Aorta (tissue), 5 donors: ENCODE measurements at places on chromosomes 11 and 22.

DNA sequence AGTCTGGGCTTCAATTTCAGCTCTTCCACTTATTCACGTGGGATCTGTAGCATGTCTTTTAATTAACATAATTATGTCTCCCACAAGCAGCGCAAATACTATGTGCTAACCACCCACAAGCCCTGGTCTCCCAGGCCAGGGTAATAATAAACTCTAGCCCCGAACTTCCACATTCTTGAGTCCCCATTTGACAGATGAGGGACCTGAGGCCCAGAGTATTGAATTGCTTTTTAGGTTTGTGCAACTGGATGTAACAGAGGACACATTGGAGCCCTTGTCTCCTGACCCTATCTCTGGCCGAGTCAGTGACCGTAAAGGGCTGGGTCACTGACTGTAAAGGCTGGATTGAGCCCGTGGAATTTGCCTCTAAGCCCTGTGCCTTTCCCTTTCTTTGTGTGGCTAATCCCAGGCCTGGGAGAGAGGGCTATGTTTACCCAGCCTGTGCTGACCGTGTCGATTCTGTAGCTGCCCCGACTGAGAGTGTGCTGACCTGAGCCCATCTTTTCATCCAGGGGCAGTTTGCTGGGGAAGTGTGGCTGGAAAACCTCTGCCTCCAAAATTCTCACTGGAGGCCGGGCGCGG is 3.9 kb downstream of the CRYBB2 start:
- DNase-seq = no peak
- no peaks in the 10 kb centered on the region for H3K27me3 ChIP-seq
- no peaks in the 10 kb centered on the region for H3K4me1 ChIP-seq
- H3K27ac ChIP-seq = no peak overlapping the region
- H3K4me3 ChIP-seq = no peak overlapping the region

GRCh38 chr11:104286129-104286528 is 122.2 kb upstream of the PDGFD start:
- DNase-seq = no peak
- H3K27me3 ChIP-seq = no peaks in the 10 kb centered on the region
- H3K4me3 ChIP-seq = no peak overlapping the region
- no peaks in the 10 kb centered on the region for H3K36me3 ChIP-seq
- H3K27ac ChIP-seq = no peak overlapping the region

DNA sequence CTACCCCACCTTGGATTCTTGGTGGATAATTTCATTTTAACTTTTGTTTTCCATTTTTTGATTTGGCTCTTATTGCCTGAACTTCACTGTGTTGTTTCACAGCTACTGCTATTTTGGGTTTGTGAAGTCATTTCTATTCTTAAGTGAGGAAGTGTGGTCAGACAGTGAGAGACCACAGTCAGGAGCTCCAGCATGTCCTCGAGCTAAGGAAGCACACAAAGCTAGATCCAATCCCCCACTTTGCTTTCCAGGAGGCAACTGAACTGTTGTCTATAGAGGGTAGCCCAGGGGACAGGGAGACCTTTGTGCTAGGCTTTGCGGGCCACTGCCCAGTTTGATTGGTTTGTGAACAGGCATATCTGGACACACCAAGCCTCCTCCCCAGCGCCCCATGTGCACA is 251.8 kb upstream of the KIRREL3 start:
- H3K4me1 ChIP-seq = no peaks in the 10 kb centered on the region
- H3K27ac ChIP-seq = no peak overlapping the region
- H3K36me3 ChIP-seq = no peaks in the 10 kb centered on the region
- no peak overlapping the region for H3K4me3 ChIP-seq

- no peaks in the 10 kb centered on the region for H3K36me3 ChIP-seq
These were observed 520.2 kb downstream of the METTL15 start for GRCh38 chr11:28628412-28628811.

DNA sequence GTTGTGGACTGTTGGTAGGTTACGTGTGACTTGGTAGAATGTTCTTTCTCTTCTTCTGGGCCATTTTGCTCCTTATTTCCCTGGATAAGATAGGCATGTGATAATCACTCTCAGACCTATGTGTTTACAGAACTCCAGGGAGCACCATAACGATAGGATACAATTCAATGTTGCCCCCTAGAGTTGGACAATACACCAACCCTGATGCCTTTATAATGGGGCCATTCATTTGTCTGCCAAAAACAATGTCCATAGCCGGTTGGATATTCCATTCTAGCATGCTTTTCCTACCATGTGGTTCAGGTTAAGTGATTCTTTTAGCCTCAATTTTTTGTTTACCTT is 60.5 kb downstream of the APIP start:
- no peak overlapping the region for H3K27ac ChIP-seq
- DNase-seq = no peak
- no peaks in the 10 kb centered on the region for H3K27me3 ChIP-seq

DNA sequence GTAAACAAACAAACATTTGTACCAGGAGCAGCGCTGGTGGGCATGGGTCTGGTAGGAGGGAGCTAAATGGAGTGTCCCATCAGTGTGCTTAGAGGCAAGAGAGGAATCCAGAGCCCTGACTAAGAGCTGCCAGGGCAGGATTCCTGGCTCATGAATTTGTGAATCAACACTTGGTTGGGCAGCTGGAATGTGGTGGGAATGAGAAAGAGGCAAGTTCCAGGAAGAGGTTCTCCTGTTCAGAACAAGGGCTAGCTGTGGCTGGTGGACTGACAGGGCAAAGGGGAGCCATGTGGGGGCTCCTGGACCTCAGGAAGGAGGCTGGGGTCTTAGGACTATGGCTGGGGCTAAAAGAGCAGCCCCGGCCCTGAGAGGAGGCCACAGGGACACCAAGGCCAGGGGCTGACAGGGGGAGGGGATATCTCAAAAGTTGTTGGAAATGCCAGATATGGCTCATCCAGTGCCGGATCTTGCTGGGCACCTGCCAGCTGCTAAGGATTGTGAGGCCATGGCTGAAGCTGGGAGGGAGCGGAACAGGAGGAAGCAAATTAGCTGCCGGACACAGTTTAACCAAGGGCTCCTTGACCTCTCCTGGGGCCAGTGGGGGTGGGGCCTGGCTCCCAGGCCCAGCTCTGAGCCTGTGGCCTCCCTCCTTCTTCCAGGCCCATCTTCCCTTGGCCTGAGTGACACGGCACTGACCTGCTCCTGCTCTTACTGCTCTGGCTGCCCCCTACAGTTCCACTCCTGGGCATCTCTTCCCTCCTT is 14.6 kb upstream of the P2RY6 start:
- H3K36me3 ChIP-seq = no peaks in the 10 kb centered on the region
- no peak overlapping the region for H3K4me3 ChIP-seq
- no peaks in the 10 kb centered on the region for H3K4me1 ChIP-seq
- peak; percentile 91 for DNase-seq

GRCh38 chr22:20531404-20532201 is 24.2 kb downstream of the MED15 start:
- no peaks in the 10 kb centered on the region for H3K36me3 ChIP-seq
- peak overlapping the region; percentile 78 for H3K27ac ChIP-seq
- H3K27me3 ChIP-seq = no peaks in the 10 kb centered on the region
- no peaks in the 10 kb centered on the region for H3K4me1 ChIP-seq
- DNase-seq = peak; percentile 87
- H3K4me3 ChIP-seq = no peak overlapping the region

DNA sequence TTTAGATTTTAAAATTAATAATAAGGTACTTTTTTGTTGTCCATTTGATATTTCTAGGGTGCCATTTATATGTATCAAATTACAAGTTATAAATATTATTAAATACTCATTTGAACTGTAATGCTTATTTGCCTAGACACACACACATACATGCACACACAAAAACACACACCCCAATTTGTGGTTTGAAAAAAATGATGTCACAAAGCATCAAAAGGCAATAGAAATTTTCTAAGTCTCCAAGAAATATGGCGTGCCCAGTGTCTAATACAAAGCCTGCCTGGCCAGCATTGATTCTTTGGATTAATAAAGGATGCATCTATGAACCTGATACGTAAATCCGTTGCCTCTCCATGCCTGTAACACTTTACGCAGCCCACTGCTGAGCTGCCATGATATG is 252.8 kb upstream of the BLID start:
- H3K27me3 ChIP-seq = no peaks in the 10 kb centered on the region

- DNase-seq = peak; percentile 75
- H3K4me3 ChIP-seq = peak within 1 kb of the TSS; percentile 51
- H3K27ac ChIP-seq = no peak within 1 kb of the TSS
- H3K4me1 ChIP-seq = no peaks in the 10 kb centered on the region
- no peaks in the 10 kb centered on the region for H3K27me3 ChIP-seq
These were observed at the start of gene OAF for GRCh38 chr11:120210626-120211521. OAF (plus strand) TSS chr11:120211032; CDS start chr11:120211280, 248 bp downstream.

DNA sequence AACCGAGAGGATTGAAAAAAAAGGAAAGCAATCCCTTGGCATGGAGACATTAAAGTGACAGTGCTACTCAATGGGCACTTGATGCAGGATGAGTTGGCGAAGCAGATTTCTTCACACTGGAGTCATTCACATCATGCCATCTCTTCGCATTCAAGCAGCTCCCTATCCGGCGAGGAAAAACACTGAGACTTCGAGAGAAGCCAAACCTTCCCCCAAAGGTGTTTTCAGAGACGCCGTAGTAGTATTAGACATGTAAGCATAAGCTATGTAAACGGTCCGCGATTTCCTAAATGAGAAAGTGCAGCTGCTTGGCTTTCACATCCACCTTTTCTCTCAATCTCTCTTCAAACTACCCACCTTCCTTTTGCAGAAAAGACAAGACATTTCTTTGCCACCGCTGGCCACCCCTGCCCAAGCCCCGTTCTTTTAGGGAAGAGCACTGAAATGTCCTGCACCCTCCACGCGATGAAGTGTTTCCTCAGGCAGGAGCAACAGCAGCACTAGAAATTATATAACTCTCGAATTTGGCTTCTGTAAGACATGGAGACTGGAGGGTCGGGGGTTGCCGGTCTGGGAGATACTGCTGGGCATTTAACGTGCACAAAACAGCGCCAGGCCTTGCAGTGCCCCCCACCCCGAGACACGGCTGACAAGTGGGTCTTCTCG is at the start of gene DLG2:
DLG2 (minus strand) TSS at position 13 of the 666 bp plus-strand sequence.
- DNase-seq = no peak
- H3K36me3 ChIP-seq = no peaks in the 10 kb centered on the region
- no peaks in the 10 kb centered on the region for H3K4me1 ChIP-seq
- H3K27ac ChIP-seq = peak within 1 kb of the TSS; percentile 95

DNA sequence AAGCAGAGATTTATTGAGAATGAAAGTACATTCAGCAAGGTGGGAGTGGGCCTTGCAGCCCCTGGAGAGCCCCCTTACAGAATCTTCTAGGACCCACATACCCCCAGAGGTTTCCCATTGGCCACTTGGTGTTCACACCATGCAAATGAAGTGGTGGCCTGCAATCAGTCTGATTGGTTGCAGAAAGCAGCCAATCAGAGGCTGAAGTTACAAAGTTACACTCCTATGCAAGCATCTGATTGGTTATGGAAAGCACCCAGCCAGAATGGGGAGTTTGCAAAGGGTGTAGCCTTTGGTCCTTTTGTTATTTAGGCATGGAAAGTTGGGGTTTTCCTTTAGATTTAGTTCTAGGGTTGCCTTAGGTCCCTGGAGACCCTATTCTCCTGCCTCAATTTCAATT is 34.9 kb downstream of the UVRAG start:
- no peak overlapping the region for H3K27ac ChIP-seq
- no peaks in the 10 kb centered on the region for H3K27me3 ChIP-seq
- H3K4me3 ChIP-seq = no peak overlapping the region
- H3K4me1 ChIP-seq = no peaks in the 10 kb centered on the region
- DNase-seq = no peak

- DNase-seq = no peak
- H3K27ac ChIP-seq = no peak overlapping the region
- no peaks in the 10 kb centered on the region for H3K4me1 ChIP-seq
- no peaks in the 10 kb centered on the region for H3K27me3 ChIP-seq
These were observed 3.5 kb upstream of the AMPD3 start for GRCh38 chr11:10451426-10452116.

DNA sequence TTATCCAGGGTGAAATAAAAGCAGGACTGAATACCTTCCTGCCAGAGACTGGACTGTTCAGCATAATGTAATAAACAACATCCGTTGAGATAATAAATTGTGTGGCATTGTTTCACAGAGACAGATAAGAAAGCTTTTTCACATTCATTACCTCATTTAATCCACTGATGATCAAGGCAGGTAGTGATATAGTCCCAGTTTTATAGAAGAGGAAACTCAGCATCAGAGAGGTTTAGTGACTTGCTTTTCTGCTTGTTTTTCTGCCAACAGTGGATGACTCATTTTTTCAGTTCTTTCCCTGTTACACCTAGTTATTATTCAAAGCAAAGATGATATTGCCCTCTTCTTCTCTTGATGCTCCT is 4.0 kb downstream of the MYO18B start:
- H3K36me3 ChIP-seq = no peaks in the 10 kb centered on the region
- no peaks in the 10 kb centered on the region for H3K4me1 ChIP-seq
- no peak for DNase-seq
- H3K27me3 ChIP-seq = no peaks in the 10 kb centered on the region
- H3K4me3 ChIP-seq = no peak overlapping the region
- H3K27ac ChIP-seq = peak overlapping the region; percentile 64

DNA sequence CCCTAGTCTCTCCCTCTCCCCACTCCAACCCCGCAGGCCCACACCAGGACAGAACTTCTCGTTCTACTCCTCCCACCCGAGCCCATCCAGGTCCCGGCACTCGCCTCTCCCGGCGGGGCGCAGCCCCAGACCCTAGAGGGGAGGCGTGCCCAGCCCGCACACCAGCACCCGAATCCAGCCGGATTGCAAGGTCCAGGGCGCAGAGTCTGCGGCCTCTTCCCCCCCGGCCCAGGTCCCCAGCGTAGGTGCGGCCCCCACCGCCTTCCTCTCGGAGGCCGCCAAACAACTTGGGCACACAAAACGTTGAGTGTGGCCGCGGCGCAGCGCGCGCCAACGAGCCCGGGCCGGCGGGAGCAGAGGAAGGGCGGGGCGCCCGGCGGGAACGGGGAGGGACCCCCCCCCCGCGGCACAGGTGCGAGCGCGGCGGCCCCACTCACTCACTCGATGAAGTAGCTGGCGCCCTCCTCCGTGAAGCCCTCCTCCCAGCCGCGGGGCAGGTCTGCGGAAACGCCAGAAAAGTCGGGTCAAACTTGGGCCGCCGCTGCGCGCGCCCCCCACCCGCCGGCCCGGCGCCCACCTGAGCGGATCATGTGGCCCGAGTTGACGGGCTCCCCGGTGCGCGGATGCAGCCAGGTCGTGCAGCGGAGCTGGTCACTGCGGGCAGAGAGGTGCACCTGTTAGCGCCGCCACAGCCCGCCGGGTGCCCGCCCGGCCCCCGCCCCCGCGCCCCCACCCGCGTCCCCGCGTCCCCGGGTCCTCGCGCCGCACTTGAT is 480 bp downstream of the PLEKHA7 start:
- H3K27ac ChIP-seq = no peak overlapping the region
- H3K27me3 ChIP-seq = no peaks in the 10 kb centered on the region
- peak; percentile 75 for DNase-seq

DNA sequence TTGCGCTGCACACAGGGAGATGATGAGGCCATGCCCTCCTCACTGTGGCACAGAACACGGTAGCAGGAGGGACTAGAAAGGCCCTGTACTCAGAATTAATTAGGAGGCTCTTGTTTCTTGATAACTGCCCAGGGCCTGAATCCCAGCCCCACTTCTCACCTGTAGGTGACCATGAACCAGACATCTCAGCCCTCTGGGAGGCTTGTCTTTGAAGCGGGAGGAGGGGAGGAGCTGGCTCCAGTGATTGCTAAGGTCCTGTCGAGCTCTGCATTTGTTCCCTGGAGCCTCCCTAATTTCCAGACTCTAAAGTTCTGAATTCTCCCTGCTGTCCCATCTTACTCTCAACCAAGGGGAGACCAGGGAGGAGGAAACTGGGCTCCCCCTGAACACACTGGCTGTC is 19.8 kb upstream of the OAF start:
- H3K36me3 ChIP-seq = no peaks in the 10 kb centered on the region
- H3K27me3 ChIP-seq = no peaks in the 10 kb centered on the region
- no peak overlapping the region for H3K4me3 ChIP-seq
- no peaks in the 10 kb centered on the region for H3K4me1 ChIP-seq
- H3K27ac ChIP-seq = no peak overlapping the region
